Activated T-cell treated with anti-CD3 and anti-CD28 coated beads, Interleukin-2, amount 50 U/mL, for 72 hours (primary cell): ENCODE measurements at places on chromosomes 11 and 22. TPM values are rescaled to one million over a fixed set of nuclear protein-coding genes. Genes with fewer than 3 reads are reported as not detected.

DNA sequence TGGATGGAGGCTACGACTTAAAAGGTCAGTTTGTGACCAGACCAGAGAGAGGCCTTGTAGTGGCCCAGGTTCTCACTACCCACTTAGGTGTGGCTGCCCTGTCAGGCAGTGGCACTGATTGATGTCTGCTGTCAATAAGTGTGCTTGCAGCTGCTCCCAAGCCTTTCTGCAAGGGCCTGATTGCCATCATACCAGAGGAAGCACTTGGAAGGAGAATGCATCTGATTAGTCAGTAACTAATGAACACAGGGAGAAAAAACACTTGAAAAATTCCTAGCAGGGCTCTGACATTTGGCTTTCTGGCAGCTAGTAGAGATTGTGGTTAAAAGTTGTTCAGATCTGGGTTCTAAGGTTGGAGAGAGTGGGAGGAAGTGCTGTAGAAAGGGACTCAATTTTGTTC is 107.5 kb downstream of the NAV2 start:
- H3K27me3 ChIP-seq = no peaks in the 10 kb centered on the region
- no peaks in the 10 kb centered on the region for H3K4me1 ChIP-seq
- no peak overlapping the region for H3K27ac ChIP-seq
- no peak for DNase-seq
- H3K36me3 ChIP-seq = no peaks in the 10 kb centered on the region
- no peak overlapping the region for H3K4me3 ChIP-seq

GRCh38 chr11:11253995-11254394 is 99.1 kb downstream of the CSNK2A3 start:
- no peaks in the 10 kb centered on the region for H3K36me3 ChIP-seq
- H3K27ac ChIP-seq = no peak overlapping the region
- no peaks in the 10 kb centered on the region for H3K27me3 ChIP-seq
- no peak overlapping the region for H3K4me3 ChIP-seq

- no peaks in the 10 kb centered on the region for H3K36me3 ChIP-seq
- H3K4me1 ChIP-seq = no peaks in the 10 kb centered on the region
- no peak overlapping the region for H3K27ac ChIP-seq
- DNase-seq = no peak
These were observed 14.2 kb downstream of the MOB2 start for GRCh38 chr11:1472180-1473005.

- H3K4me1 ChIP-seq = no peaks in the 10 kb centered on the region
- H3K27me3 ChIP-seq = no peaks in the 10 kb centered on the region
- no peaks in the 10 kb centered on the region for H3K36me3 ChIP-seq
- no peak overlapping the region for H3K4me3 ChIP-seq
These were observed 40.8 kb downstream of the PGM2L1 start for GRCh38 chr11:74357449-74357848.

Gene CHRNA10
- total RNA-seq = 2.8 TPM

Gene MRGPRX3
- total RNA-seq = not detected

Gene GPR83
- 0.19 TPM for total RNA-seq

DNA sequence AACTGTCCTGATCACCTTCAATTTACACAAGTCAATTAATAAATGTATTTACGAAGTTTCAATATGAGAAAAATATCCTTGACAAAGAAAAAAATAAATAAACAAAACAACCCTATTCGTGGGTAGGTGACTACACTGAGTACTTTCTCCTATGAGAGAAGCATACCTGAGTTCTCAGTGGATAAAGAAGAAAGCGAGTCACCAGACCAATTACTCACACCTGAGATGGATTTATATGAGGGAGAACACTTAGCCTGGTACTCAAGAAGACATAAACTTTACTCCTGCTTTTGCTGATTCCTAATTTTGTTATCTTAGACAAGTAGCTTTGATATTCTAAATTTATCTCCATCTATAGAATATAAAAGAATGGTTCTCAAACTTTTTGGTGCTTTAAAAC is 735.2 kb upstream of the ANO3 start:
- no peak overlapping the region for H3K27ac ChIP-seq
- no peaks in the 10 kb centered on the region for H3K36me3 ChIP-seq
- no peaks in the 10 kb centered on the region for H3K27me3 ChIP-seq
- no peak for DNase-seq

DNA sequence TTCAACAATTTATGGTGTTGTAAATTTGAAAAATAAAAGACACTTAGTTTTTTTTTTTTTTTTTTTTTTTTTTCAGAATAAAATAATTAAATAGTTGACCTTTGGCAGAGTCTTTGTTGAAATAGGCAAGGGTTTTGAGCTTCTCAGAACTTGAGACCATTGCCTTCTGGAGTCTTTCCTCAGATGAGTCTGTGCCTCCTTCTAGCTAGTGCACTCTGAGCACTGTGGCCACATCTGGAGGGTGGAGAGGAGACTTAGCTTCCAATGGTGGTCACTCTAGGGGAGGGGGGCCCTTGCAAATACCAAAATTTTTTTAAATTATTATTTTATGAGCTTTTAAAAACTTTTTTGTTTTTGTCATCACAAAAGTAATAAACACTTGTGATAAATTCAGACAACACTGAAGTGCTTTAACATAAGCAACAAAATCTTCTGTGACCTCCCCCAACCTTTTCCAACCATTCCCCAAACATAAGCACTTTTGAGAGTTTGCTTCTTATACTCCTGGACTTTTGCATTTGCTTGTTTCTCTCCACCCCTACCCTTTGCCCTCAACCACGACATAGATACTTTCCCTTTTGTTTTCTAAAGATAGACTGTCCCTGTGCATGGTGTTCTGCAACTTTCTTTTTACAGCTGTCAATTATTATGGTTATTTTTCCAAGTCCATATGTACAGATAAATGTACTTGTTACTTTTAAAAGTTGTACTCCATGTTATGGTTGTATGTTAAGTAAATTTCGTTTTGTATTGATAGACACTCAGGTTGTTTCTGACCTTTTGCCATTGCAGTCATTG is 41.1 kb downstream of the BMAL1 start:
- DNase-seq = no peak
- no peaks in the 10 kb centered on the region for H3K36me3 ChIP-seq
